ENCODE measurements at places on chromosomes 16 and 17. TPM values are rescaled to one million over a fixed set of nuclear protein-coding genes. Genes with fewer than 3 reads are reported as not detected.

The RBBP6 gene
- 64.0 TPM for total RNA-seq

The CES1 gene
- total RNA-seq: 1.3 TPM

The CHST4 gene
- not detected for total RNA-seq

The CD19 gene
- 1.7 TPM for total RNA-seq

The PCGF2 gene
- total RNA-seq: not detected

GRCh38 chr17:45718791-45719190, 65.3 kb upstream of the CRHR1 start:
- no peak for DNase-seq

DNA sequence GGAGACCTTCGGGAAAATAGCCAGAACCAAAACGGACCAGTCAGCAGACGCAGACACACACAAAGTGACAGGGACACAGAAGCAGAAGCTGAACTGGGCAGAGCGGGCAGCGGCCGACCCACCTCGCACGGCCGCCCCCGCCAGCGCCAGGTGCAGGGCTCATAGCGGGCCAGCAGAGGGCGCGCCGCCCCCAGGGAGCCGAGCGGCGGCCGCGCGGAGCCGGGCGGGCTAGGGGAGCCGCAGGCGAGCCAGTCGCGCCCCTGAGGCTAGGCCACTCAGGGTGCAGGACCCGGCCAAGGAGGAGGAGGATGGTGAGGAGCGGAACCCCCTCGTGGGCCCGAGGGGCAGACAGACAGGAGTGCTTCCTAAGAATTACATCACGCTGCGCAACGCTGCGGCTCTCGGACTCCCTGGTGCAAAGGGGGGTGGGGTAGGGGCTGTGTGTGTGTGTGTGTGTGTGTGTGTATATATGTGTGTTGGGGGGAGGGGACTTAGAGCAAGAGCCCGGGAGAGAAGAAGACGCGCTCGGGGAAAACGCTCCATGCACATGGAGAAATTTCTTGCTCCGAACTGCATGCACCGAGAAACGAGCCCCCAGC, 913 bp upstream of the NOG start:
- no peak for DNase-seq

GRCh38 chr17:63406689-63407330, 39.3 kb downstream of the CYB561 start:
- peak; percentile 71 for DNase-seq

GRCh38 chr16:85484347-85485300, 128.5 kb upstream of the GSE1 start:
- no peak for DNase-seq

- DNase-seq: peak; percentile 12
These were observed 24.9 kb downstream of the KIAA0513 start for GRCh38 chr16:85052536-85052935.

DNA sequence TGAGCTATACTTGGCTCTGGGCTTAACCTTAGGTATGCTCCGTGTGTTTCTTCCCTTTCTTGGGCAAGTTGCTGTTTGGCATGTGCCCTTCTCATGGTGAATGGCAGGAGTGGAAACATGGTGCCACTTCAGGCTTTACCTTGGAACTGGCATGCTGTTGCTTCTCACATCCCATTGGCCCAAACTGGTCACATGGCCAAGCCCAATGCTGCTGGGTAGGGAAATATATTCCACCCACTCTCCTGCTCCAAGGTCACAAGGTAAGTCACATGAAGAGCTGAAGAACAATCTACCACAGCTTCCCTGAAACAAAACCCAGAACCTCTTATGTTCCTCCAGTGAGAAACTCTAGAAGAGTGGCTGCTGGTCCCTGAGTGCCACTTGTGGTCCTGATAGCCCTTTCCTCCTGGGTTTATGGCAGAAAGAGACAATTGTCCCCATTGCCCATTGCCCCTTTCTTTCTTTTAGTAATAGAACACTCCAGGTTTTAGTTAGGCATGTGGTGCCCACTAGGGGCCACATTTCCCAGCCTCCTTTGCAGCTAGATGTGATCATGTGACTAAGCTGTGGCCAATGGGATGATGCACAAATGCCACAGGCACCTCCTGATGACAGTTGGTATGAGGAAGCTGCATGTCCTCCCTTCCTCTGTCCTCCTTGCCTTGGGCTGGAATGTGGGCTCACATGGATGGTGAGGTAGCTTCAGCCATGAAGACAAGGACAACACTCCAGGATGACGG, 50.3 kb downstream of the MEOX1 start:
- DNase-seq: no peak

DNA sequence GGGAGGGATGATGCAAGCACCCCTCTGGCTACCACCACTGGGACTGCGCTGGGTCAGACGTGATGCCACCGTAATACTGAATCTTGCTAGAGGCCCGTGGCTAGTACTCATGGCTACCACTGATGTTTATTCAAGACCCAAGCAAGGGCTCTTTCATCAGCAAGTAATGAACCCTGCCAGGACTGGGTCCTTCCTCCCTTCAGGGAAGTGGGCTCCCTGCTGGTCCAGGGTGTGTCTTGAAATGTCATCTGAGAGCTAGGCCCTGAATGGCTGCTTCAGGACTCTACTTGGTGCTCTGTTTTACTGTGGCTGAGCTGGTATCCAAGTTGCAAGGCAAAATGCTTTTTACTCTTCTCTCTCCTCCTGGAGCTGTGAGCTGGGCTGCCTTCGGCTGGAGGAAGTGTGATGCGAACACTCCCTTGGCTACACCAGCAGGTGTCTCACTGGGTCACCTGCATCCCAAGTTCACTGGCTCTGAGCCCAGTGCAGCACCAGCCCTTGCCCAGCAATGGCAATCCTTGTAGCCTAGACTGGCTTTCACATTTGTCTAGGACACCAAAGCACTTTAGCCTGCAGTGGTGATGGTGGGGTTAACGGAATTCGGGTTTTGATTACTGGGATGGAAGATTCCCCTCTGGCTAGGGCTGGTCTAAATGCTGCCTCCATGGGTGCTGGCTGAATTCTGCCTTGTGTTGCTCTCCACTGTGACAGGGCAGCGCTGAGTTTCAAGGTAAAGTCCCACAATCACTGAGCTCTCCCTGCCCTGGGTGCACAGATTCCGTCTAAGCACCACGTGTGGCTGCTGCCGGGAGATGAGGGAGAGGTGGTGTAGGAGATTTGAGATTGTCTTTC, 98.6 kb downstream of the USP22 start:
- DNase-seq: no peak

DNA sequence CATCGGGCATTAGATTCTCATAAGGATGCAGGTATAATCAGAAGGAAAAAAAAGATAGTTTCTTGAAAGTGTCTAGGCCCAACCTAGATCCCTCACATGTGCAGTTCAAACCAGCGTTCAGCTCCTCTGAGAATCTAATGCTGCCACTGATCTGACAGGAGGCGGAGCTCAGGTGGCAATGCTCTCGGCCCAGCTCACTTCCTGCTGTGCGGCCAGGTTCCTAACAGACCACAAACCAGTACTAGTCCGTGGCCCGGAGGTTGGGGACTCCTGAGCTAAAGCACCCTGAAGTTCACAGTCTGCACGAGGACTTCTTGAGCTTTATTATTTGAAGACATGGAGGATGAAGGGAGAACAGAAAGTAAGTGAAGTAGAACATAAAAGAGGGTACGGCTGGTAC, 16.8 kb downstream of the SMCR8 start:
- no peak for DNase-seq

DNA sequence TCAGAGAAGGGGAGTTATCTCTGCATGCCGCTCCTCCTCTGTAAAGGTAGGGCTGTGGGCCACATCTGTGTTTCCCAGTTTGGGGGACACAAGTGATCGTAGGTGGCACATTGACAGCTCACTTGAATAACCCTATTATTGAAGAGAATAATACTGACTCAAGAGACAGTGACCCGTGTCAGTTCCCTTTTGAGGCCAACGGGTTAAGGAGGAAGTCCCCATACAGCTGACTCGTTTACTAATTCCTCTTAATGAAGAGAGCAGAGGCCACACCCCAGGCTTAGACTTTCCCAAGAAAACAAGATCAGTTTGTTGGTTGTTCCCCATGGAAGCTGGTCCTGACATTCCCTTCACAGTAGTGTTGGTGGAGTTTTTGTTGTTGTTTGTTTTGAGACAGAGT, 33.0 kb downstream of the IL4R start:
- no peak for DNase-seq

GRCh38 chr17:38353086-38353604, 1.5 kb downstream of the SOCS7 start:
- DNase-seq: no peak

DNA sequence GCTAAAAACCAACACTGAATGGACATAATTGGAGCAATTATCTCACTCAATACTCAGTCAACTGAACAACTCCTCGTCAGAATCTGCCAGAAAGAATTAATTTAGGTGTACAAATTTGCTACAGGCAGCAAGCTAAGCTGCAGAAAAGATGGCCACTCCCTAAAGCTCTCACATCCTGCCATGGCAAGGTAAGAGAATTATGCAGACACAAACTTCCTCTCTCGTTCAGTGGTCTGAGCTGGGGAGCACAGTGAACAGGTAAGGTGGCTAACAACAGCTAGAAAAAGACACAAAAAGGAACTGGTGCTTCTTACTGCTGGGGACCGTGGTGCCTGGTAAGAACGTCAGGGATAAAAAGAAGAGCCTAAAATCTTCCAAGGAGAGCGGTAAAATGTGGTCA, 74.9 kb upstream of the BCAR1 start:
- DNase-seq: no peak

- DNase-seq: no peak
These were observed 74.2 kb upstream of the CCL1 start for GRCh38 chr17:34437188-34437587.

- no peak for DNase-seq
These were observed 15.2 kb downstream of the RAB11FIP3 start for GRCh38 chr16:440627-441026.
